Renal cortical epithelial cell (primary cell): ENCODE measurements at places on chromosomes 13 and 19. TPM values are rescaled to one million over a fixed set of nuclear protein-coding genes. Genes with fewer than 3 reads are reported as not detected.

Gene CAPN12
- 2.6 and 3.6 TPM in 2 replicates for total RNA-seq

Gene FFAR2
- total RNA-seq = not detected in 2 replicates

Gene TPTE2
- total RNA-seq = not detected in 2 replicates

Gene ZNF730
- 1.1 and 1.9 TPM in 2 replicates for total RNA-seq

GRCh38 chr13:73073050-73073449 is 14.2 kb downstream of the KLF5 start:
- DNase-seq = no peak

DNA sequence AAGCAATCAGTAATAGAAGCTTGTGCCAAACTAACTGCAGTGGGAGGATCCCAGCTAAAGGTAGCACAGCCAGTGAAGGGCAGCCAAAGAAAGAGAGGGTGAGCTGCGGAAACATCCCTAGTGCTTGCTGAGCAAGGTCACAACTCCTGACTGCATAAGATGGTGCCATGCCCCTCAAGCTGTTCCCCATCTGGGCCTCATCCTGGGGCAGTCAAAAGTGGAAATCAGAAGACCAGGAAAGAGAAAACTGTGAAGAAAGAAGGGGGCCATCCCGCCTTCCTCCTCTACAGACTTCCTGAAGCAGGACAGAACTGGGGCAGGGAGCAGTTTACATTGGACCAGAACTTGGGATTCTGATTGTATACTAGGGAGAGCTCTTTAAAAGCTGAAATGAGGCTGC is 159.2 kb downstream of the TNFSF13B start:
- DNase-seq = no peak

DNA sequence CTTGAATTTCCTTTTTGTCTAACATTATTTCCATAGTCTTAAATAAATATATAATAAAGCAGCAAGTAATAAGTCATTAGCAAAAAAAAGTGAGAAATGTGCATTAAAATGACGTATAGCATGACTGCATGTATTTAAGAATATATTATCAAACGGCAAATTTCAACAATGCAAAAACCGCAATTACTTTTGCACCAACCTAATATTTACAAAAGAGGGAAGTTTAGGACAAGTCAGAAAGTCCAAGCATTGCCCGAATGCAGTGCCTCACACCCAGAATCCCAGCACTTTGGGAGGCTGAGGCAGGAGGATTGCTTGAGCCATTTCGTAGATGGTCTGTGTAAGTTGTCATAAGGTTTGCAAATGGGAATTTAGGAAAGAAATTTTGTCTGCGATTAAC is 10.2 kb upstream of the NAXD start:
- DNase-seq = no peak

GRCh38 chr13:21884299-21884909 is 213.5 kb downstream of the FGF9 start:
- DNase-seq = no peak

DNA sequence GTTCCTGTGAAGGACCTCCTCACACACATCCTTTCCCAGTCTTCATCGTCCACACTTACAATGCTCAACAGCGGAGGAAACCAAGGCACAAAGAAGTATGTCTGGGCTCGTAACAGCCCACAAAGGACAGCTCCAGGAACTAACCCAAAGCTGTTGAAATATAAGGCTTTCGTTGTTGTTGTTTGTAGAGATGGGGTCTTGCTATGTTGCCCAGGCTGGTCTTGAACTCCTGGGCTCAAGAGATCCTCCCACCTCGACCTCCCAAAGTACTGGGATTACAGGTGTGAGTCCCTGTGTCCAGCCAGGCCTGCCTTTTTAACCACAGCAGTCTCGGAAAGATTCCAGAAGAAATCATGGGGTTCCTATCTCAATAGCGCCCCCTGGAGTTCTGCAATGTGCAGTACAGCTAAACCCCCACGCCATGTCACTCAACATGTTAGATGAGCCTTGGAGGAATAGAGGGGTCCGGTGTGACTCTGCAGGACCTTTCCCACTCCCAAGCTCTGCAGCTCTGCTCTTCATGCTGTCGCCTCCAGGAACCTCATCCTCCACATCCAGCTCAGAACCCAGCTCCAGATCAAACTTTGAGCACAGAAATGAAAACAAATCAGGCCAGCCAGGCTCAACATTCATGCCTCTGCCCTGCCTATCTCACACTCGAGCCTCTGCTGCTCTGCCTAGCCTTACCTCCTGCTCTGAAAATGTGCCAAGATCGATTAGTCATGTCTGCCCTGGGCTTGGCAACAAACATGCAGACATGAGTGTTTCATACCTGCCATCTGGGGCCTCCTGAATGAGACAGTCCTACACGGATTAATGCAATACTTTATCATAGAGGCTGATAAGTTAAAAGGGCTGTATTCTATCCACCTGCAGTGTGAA is 7.5 kb downstream of the PLA2G4C start:
- DNase-seq = peak; percentile 8

DNA sequence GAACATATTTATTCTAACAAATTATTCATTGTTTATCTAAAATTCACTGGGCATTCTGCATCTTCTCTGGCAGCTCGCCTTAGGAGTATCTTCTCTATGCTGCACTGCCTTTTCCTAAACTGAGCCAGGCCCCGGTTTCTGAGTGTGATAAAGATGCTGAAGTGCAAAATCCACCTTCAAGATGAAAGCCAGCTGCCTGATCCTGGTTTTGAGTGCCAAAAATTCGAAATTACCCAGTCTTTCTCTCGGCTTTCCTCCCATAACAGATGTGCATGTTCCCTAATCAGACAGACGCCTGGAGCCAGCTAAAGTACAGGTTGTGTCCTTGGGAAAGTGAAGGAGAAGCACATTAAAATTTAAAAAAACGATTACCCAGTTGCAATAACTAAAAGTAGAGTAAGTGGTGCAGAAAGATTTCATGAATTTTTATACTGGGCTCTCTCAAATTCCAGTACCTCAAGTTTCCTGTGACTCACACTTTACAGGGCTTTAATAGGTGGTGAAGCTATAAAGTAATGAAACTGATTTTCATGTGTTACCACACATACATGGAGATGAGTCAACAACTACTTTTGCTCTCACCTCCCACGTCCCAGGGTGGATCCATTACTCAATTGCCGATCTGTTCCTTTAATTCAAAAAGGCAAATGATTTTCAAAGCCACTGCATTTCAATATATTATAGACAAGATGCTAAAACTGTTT is 65.0 kb upstream of the GTF2F2 start:
- DNase-seq = peak; percentile 99

DNA sequence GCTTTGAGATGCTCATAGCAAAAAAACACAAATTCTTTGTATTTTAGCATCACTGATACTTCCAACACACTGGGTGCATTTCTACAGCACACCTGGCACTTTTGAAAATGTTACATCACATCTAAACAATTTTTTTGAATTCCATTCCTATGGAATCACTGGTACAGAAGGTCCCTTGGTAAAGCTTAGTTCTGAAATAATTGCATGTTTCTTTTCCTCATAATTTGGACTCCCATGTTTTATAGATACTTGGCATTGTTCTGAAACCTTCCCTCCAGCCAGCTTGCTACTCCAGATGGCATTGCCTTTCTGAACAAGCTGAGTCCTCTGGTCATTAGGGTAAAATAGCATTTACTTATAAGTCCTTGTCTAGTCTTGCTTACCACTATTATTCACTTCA is 481.3 kb upstream of the GPC6 start:
- no peak for DNase-seq

GRCh38 chr13:94682229-94682628 is 30.1 kb downstream of the SOX21 start:
- DNase-seq = no peak

DNA sequence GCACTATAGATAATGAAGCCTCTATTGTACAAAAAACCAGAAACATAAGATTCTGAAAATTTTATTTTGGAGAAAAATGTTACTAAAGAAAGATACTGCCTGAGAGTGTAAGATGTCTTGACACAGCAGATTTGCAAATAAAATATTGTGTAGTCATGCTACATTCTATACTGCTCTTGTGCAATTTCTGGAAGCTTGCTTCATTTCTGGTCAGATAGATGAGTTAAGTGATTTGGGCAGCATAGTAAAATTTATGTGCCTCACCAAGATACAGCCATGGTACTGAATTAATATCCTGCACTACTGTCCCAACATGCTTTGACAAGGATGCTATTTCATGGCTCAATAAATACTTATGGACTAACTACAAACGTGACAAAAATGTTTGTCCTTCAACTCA is 55.1 kb upstream of the STARD13 start:
- DNase-seq = no peak

DNA sequence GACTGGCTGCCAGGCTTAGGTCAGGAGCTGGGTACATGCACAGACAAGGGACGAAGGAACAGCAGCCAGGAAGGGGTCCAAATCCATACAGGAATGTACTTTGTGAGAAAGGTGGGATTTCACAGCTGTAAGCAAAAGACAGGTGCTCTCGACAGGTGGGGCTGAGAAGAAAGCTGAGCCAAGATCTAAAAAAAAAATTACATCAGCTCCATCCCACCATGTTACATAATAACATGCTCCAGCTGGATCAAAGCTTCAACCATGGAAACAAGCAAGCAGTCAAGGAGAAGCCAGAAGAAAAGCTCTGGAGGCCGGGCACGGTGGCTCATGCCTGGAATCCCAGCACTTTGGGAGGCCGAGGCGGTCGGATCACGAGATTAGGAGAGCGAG is 8.0 kb downstream of the UBXN6 start:
- no peak for DNase-seq

DNA sequence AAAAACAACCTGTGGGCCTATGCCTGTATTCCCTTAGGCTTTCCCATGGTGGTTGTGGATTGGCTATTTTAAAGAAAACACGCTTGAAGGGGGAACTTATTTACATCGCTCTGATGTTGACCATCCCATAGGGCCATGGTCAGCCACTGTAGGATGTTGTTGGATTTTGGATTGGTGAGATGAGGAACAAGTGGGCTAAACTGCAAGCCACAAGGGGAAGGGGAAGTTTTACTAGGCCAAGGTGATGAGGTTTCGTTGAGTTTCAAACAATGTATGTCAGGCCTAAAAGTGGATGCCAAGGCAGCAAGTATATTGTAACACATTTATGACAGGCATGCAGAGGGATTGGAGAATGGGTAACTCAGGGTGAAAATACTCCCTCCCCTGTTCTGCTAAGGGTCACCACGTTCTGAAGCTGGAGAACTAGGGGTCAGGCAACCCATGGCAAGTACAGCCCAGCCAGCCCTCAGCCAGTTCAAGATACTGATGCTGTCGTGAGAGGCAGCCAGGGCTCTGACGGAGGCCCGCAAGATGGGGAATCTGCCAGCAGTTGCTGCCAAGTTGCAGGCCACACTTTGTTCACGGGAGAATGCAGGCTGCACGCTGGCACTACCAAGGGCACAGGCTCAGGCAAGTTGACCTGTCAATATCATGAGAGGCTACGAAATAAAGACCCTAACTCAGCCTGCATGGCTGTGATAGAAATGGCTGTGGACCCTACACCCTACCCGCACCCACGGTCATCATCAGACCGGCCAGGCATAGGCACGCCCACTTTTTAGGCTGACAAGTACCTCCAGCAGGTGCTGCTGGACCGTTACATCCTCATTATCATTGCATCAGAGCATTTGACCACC is 11.1 kb downstream of the IRGC start:
- DNase-seq = no peak

DNA sequence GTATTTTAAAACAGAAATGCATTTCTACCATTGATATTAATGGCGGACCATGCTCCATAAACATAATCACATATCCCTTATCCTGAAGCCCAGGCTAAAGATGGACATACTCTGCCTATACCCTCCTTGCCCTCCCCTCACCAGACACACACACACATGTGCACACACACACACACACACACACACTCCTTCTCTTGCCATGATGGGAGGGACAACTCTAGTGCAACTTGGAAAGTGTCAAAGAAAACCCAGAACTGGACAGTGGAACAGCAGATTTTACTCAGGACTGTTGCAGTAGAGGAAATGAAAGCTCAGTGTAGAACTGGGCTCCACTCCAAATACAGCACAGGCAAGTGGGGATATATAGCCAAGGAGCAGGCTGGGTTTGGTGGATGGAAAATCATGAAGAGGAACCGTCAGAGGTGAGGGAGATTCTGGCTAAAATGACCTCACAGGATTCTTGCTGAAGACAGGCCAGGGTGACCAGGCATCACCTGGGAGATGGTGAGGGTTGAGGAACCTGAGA is 40.8 kb downstream of the TNFRSF19 start:
- no peak for DNase-seq

DNA sequence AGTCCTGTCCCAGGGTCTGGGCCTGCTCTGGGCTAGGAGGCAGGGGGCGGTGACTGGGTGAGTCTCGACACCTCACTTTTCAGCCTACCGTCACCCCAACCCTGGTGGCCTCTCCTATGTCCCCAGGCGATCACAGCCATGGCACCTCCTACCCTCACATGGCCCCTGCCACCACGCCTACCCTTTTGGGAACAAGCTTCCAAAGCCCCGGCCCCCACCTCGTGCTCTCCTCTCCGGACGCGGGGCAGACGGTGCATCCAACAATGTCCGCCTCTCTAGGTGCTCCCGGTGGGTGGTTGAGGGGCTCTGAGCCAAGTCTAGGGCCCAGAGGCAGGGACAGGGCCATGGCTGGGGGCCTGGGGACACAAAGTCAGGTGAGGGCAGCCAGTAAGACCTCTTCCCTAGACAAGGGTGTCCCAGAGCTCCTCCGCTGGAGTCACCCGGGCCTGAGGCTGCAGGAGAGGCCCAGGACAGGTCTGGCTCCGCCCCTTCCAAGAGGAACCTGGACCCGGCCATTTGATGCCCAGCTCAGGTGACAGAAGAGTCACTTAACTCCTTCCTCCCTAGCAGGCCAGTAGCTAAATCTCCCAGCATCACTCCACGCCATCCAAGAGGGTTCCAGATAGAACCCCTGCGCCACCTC is at the start of gene SYNE4:
Gene SYNE4, minus strand, starts transcription at position 478 of the 643 bp plus-strand sequence. Its CDS starts 132 bp downstream, at position 346.
- no peak for DNase-seq

- no peak for DNase-seq
Observed at GRCh38 chr19:57052081-57052480, 67.7 kb upstream of the USP29 start.

DNA sequence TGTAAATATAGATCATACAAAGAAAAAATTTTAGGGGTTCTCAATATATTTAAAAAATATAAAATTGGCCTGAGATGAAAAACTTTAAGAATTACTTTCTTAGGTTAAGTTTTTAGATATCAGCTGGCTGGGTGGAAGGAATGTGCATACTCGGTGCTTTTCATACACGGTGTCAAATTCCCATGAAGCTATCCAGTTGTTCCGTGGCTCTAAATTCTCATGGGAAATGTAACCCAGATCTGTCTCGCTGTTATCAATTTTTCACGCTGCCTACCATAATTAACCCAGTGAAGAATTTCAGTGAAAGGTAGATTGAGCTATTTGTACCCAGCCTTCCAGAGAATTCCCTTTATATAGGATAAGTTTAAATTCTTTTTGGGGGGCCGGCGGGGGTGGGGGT is 11.6 kb upstream of the ZNF835 start:
- no peak for DNase-seq

GRCh38 chr19:11767633-11768133 is 883 bp downstream of the ZNF441 start:
- DNase-seq = peak; percentile 70

GRCh38 chr13:30850204-30850866 is 55.7 kb upstream of the MEDAG start:
- DNase-seq = no peak

GRCh38 chr19:3403489-3404323 is 37.3 kb downstream of the NFIC start:
- DNase-seq = peak; percentile 72
